ENCODE measurements at places on chromosomes 4 and X.

DNA sequence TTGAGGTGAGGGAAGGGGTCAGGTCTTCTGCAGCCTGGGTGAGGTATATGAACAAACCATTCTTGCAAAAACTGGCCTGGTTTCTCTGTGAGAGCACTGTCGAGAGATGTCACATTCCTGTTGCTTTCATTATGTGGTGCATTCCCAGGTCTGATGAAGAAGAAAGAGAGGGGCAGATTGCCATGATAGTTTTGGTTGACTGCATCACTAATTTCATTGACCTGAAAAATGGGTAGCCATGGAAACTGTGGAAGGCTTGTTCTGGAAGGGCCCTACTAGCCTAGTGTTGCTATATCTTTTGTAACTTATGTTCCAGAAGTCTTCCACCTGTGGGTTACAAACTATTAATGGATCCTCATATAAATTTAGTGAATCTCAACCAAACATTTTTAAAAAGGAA lies 32.9 kb upstream of the CYBB start:
- DNase-seq, result no peak

GRCh38 chrX:118524344-118524743 lies 28.7 kb downstream of the DOCK11 start:
- DNase-seq, result no peak

DNA sequence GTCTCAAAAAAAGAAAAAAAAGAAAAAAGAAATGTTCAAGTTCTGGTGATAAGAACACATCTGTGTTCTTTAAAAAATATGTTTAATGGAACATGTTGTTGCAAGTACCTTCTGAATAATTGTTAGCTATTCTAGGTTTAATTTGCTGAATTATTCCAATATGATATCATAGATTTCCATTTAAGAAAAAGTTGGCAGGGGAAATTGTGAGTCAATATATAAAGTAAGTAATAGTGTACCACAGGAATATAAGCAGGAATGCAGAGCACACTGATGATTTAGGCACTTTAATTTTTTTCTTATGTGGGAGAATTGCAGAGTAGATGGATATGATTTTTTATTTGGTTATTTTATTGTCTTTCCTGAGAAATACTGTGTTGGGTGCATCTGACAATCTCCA lies 190.7 kb downstream of the RPA4 start:
- DNase-seq, result no peak

DNA sequence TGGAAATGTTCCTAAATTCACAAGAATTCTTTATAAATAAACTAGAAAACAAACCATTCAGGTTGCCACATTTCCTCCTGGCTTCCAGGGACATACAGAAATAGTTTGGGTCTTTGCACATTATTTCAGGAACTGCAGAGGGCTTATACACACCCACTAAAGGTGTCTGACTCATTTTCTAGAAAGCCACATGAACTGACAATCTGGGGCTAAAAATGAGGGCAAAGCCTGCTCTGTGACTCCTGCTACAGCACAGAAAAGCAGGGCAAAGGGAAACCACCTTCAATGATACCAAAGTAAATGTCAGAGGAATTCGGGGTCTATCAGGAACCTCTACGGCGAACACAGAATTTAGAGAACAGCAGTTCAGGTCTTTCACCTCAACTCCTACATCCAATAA lies 112.2 kb upstream of the MAP3K15 start:
- DNase-seq, result no peak

DNA sequence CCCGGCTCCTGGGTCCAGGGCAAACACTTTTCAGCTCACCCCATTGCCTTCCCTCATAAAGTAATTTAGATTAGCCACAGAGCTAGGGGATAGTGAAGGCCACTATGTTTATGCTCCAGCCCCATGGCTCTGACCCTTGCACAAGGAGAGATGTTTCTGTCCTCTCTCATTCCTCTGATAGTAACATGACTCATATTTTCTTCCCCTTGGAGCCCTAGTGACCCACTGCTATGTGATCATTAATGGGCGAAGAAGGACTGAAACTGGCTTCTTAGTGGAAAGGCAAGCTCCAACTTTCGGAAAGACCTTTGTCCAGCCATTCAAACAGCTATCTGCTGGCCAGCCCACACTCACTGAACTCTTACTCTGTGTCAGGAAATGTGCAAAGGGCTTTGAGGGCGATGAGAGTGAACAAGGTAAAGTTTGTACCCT lies 12.3 kb downstream of the CLDN2 start:
- no peak for DNase-seq

DNA sequence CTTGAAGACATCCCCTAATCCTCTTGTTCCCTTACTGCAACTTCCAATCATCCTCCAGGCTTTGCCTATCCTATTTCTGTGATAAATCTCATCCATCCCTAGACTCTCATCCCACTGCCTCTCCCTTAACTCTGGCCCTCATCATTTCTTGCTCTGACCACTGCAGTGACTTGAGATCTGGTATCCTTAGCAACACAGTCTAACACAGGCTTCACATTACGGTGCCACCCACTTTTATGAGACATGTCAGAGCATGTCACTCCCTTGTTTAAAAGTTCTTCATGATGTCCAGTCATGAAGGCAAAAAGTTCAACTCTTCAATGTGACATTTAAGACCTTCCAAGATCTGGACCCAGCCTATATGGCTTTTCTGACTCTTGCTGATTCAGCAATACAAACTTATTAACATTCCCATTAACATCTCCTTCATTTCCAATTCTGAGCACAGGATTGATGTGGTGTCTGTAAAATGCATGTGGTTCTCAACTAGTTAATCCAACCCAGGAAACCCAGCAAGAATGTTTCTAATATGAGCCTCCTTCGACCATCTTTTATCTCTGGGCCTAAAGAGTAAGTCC lies 64.0 kb downstream of the OR13H1 start:
- no peak for DNase-seq

- no peak for DNase-seq
Measured at GRCh38 chrX:11427453-11428071, 134.3 kb downstream of the AMELX start.

- DNase-seq, result no peak
Measured at GRCh38 chr4:62814510-62815047, 1594.7 kb downstream of the TECRL start.

DNA sequence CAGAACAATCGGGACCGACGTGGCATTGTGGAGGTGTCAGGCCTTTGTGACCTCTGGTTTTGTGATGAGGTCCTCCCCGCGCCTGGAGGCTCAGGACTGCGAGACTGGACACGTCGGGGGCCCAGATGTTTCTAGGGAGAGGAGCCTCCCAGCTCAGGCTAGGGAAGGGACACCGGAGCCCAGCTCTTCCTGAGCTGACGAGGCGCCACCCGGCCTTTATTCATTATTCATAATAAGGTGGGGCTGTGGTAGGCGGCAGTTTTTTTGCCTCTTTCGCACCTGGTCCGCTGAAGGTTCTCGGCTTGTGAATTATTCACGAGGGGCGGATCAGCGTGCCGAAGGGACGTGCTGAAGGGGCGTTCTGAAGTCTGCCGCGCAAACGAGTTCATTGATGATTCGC lies 2.3 kb upstream of the UBA1 start:
- DNase-seq, result peak; percentile 65

DNA sequence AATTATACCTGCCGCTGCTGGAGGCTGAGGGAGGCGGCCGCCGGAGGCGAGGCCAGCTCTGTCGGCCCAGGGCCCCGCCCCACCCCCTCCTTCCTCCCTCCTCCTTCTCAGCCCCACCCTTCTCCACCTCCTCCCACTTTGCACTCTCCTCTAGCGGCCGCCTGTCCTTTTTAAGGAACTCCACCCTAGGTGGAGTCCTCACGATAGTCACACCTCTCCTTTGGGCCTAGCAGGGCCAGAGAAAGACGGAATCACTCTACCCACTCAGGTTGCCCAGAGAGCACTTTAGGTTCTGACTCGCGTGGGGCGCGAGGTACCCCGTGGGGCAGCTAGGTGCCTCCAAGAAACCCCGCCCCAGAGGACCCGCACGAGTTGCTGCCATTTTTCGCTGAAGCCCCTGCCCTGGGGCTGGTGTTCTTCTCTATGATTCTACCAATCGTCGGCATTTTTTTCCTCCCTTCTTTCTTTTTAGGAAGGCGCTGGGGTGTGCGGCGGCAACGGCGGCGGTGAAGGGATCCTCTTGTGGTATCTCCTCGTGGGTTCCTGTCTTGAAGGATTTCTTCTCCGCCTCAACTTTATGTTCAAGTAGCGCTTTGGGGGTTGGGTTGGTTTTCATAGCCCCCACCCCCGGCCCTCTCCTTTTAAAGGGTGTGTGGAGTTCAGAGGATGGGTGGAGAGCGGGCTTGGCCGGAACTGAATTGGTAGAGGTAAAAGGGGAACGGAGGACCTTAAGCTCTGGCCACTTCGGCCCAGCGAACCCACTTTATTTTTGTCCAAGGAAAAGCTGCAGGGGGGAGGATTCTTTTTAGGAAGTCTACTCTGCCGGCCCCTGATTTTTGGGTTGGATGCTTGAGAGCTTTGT lies at the start of gene KLF8:
Gene KLF8 (plus strand): TSS at position 136 of the 862 bp plus-strand sequence. CDS start 979 bp downstream, outside the sequence.
- DNase-seq, result peak; percentile 61

DNA sequence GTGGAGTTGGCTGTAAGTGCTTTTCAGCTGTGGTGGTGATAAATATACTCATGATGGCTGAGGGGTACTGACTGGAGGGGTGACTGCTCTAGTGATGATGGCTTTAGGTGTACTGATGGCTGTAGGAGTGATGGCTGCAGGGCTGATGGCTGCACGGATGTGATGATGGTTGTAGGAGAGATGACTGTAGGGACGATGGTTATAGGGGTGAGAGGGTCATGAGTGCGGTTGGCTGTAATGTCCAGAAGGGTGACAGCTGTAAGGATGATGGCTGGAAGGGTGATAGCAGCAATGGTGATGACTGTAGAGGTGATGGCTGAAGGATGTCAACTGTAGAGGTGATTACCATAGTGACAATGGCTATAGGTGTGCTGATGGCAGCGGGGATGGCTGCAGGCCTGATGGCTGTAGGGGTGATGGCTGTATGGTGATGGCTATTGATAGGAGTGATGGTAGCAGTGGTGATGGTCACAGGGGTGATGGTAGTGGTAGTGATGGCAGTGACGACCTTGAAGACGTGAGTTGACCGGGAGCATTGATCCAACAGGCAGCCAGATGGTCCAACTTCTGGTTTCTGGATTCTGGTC lies 570 bp upstream of the SASH3 start:
- no peak for DNase-seq

- no peak for DNase-seq
Measured at GRCh38 chr4:58962424-58962823, 1852.2 kb upstream of the IGFBP7 start.

GRCh38 chr4:80709082-80709869 lies 321.2 kb upstream of the BMP3 start:
- no peak for DNase-seq

- DNase-seq, result no peak
Measured at GRCh38 chrX:36867143-36867542, 141.0 kb upstream of the FAM47C start.

DNA sequence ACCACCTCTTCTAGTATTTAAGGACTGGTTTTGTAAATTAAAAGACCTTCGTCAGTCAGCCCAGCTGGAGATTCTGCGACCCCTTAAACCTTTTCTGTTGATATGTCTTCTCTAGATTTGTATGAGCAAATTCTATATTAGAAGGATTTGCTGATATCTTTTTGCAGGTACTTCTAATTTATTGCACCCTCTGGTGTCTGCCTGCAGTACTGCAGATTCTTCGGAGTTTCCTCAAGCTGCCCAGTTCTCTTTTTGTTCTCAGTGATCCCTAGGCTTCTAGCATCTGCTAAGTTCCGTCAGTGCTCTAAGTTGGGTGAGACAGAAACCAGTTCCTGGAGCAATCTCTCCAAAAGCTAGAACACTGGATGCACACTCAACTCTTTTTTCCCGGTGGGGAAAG lies 545.2 kb downstream of the C4orf33 start:
- peak; percentile 56 for DNase-seq

DNA sequence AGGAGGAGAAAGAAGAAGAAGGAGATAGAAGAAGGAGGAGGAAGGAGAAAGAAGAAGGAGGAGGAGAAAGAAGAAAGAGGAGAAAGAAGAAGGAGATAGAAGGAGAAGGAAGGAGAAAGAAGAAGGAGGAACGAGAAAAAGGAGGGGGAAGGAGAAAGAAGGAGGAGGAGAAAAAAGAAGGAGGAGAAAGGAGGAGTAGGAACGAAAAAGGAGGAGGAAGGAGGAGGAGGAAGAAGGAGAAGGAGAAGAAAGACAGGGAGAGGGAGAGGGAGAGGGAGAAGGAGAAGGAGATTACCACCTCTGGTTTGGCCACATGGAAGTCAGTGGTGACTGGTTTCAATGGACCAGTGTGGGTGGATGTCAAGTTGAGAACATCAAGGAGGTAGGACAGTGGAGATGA lies 50.0 kb upstream of the VEGFD start:
- no peak for DNase-seq

- DNase-seq, result peak; percentile 70
Measured at GRCh38 chr4:168153596-168154440, 61.5 kb downstream of the ANXA10 start.

- peak; percentile 68 for DNase-seq
Measured at GRCh38 chrX:109485470-109486340, 3.8 kb upstream of the GUCY2F start.
